ENCODE measurements at places on chromosomes 3 and 15.

GRCh38 chr3:189834462-189834861 lies 203.3 kb downstream of the TP63 start:
- DNase-seq = no peak

DNA sequence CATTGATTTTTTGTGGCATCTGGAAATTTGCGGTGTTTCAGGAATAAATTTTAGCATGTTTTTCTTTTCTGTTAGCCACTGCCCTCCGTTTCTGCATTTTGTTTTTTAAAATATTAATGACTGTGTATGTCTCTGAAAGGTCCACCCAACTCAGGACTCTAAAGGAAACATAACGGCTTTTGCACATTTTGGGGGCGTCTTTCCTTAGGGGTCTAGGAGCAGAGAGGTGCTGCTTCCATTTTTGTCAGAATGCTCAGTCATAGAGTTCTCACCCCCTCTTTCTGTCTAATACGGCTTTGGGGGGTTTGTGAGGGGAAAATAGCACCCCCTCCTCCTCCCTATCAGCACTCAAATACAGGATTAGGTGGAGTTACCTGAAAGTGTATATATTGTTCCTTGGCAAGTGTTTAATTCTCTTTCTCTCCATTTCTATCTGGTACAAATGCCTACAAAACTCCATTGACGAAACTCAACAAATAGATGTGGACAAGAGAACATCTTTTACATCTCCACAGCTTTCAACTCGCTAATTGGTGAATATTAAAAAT lies 219.4 kb downstream of the MEIS2 start:
- DNase-seq = no peak

GRCh38 chr15:38069511-38070011 lies 135.1 kb downstream of the TMCO5A start:
- DNase-seq = peak; percentile 66

DNA sequence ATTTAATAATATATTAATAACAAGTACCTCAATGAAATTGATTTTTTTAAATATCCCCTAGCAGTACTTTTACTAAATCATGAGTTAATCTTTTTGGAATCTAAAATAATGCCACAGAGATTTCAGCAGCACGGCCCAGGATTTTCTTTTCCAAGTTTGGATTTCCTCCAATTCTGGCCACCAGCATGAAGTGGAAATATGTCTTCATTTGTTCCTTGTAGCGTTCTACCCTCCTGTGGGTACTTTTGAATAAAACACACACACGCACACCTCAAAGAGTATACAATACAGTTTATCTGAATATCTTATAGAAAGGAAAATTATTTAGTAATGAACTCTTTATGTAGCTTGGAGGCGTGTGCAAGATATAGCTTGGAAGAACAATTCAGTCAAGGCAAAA lies 125.1 kb upstream of the STT3B start:
- no peak for DNase-seq

- DNase-seq = no peak
Measured at GRCh38 chr15:58992181-58992580, 4.7 kb downstream of the RNF111 start.

DNA sequence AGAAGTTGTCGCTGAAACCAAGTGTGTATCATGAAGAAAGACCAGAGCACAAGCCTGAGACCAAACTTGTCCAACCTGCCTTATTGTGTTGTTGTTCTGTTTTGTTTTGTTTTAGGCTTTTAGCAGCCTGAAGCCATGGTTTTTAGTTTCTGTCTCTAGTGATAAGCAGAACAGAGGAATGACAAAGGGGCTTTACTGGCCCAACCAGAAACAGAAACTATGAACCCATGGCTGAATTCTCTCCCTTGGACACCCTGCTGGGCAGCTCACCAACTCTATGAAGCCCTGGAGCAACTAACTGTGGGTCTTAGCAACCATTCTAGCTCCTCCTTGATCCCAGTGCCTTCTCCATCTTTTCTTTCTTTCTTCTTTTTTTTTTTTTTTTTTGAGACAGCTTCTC lies 30.3 kb downstream of the HCLS1 start:
- DNase-seq = no peak

- DNase-seq = no peak
Measured at GRCh38 chr15:69509131-69509530, 56.5 kb downstream of the RPLP1 start.

GRCh38 chr3:102434715-102435114 lies at the start of gene ZPLD1:
Gene ZPLD1, plus strand, starts transcription at chr3:102435015. Its CDS starts 3,473 bp downstream, at chr3:102438488.
- no peak for DNase-seq

DNA sequence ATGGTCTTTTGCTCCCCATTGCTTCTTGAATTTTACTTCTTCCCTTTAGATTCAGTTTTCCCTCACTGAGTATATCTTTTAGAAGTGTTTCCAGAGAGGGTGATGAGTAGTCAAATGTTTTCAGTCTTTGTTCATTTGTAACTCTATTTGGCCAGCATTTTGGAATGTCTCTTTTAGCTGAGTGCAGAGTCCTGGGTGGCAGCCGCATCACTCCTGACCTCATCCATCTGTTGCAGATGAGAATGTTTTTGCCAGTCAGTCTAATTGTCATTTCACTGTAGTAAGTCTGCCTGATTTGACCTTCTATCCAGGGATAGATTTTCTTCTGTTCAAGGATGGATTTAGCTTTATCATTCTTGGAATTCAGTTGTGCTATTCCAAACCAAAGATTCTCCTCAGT lies 7.3 kb downstream of the SRPRB start:
- DNase-seq = no peak

GRCh38 chr3:167650459-167650858 lies 3.3 kb downstream of the WDR49 start:
- no peak for DNase-seq

- no peak for DNase-seq
Measured at GRCh38 chr3:97838393-97838792, 16.6 kb downstream of the CRYBG3 start.

Data from left colon (tissue), 2 donors.